ENCODE measurements at places on chromosomes 4 and X. TPM values are rescaled to one million over a fixed set of nuclear protein-coding genes. Genes with fewer than 3 reads are reported as not detected.

The SYTL5 gene
- total RNA-seq: 0.09 TPM

DNA sequence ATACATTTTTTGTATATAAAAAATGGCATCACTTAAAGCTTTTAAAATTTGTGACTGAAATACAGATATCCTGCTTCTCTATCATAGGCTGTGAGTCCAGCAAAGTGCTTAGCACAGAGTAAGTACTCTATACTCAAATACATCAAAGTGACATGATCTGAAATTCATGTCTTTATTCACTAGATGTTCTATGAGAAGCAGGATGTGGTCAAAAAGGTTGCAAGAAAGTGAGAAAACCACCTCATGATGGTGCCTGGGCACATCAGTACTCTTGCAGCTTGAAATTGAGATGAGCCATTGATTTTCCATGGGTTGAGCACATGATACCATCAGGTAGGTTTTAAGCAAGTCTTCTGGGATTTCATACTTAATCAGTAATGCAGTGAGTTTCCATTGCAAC, 20.4 kb upstream of the SFRP2 start:
- DNase-seq: no peak

The DOCK11 gene
- 58.5 TPM for total RNA-seq

The RBM47 gene
- 6.4 TPM for total RNA-seq

- DNase-seq: no peak
These were observed 31.3 kb downstream of the SUPT20HL2 start for GRCh38 chrX:24282381-24283126.

DNA sequence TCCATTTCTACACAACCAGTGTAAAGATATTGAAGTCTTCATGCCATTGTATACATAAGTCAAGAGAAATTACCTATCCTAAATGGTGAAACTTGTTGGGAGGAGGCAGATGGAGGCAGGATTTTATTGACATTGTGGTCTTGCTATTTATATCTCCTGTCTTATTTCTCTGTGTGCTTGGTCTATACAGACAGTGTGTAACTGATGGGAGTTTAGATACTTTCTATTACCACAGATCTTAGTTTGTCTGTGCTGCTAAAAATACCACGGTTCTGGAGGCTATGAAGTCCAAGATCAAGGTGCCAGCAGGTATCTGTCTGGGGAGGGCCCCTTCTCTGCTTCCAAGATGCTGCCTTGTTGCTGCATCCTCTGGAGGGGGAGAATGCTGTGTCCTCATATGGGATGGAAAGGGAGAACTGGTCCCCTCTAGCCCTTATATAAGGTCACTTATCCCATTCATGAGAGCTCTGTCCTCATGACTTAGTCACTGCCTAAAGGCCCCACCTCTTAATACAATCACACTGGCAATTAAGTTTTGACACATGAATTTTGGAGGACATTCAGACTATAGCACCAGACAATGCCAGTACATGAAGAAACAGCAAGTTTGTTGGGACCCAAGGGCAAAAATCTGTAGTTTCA, 62.4 kb downstream of the SYNPO2 start:
- DNase-seq: no peak

GRCh38 chrX:94662689-94663088, 988.7 kb downstream of the FAM133A start:
- DNase-seq: no peak

The ADGRG2 gene
- total RNA-seq: not detected

DNA sequence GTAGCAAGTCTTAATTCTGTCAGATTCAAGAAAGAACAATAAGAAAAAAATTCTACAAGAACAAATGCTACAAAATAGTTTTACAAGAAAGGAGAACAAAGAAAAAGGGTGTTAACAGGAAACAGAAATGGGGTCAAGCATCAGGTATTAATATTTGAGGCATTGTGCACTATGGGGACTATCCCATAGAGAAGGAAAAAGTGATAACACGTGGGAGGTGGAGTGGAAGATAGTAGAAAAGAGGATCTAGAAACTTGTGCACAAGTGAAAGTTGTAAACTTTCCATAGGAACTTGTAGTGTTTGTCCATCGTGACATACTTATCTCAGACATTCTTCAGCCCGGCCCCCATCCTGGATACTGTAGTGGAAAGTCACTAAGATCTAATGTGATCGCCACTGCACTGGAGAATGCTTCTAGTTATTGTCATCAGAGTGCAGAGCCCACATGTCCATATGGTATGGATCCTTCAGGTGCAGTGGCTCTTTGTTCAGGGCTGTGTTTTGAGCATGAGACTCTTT, 15.4 kb upstream of the NFXL1 start:
- DNase-seq: no peak

The EDNRA gene
- total RNA-seq: 0.04 TPM

- DNase-seq: no peak
These were observed 51.7 kb upstream of the GPM6B start for GRCh38 chrX:13868591-13868990.

GRCh38 chr4:168131196-168131595, 38.9 kb downstream of the ANXA10 start:
- DNase-seq: no peak

- no peak for DNase-seq
These were observed 917 bp downstream of the PCDH18 start for GRCh38 chr4:137531168-137531985.

The SSX1 gene
- total RNA-seq: 137 TPM

The DCAF12L2 gene
- total RNA-seq: not detected

The TRIML1 gene
- not detected for total RNA-seq

- no peak for DNase-seq
These were observed 143.2 kb downstream of the PPARGC1A start for GRCh38 chr4:23746672-23747071.

The FSTL5 gene
- total RNA-seq: 0.36 TPM

The ALAS2 gene
- 31.3 TPM for total RNA-seq

The CSAG2 gene
- total RNA-seq: not detected

DNA sequence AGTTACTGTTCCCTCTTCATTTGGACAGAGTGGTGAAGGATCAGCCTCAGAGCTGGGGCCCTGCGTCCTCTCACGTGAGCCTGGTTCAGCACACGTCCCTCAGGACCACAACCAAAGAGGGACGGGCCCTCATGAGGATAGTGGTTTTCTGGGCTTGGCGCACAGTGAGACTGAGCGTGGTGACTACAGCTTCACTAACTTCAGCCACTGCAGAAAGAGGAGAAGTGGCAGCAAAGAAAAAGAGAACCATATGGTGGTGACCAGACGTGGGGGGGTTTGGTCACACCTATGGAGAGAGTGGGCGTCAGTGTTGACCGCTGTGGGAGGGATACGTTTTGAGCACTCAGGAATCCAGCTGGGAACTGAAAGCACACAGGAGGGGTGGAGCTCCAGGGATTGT, 21.8 kb upstream of the TNIP3 start:
- no peak for DNase-seq

DNA sequence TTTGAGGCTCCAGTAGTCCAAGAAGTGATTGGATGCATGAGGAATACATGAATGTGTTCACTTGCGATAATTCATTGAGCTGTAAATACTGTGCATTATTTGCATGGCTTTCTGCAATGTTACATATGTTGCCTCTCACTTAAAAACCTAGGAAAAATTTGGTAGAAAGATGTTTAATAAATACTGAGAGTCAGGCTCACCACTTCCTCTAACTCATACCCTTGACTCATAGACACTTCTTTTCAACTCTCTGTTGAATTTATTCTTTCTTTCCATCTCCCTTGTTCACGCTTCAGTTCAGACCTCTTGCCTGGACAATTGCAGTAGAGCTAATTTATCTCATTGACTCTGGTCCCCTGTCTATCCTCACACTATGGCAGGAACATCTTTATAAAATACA, 35.8 kb upstream of the LEF1 start:
- DNase-seq: no peak

The CENPI gene
- total RNA-seq: 15.0 TPM

- no peak for DNase-seq
These were observed 200.0 kb downstream of the IL1RAPL1 start for GRCh38 chrX:28787206-28787605.

DNA sequence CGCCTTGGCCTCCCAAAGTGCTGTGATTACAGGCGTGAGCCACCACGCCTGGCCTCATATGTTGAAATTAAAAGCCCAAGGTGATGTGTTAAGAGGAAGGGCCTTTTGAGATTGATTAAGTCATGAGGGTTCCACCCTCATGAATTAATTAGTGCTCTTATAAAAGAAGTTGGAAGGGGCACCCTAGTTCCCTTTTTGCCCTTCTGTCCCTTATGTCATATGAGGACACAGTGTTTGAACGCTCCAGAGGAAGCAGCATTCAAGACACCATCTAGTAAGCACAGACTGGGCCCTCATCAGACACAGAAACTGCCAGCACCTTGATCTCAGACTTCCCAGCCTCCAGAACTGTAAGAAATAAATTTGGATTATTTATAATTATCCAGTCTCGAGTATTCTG, 5.1 kb upstream of the APLN start:
- DNase-seq: no peak

GRCh38 chrX:117854806-117855205, 261.8 kb downstream of the KLHL13 start:
- DNase-seq: no peak

- DNase-seq: no peak
These were observed 48.6 kb upstream of the AP1S2 start for GRCh38 chrX:15903186-15903681.

The MAMLD1 gene
- total RNA-seq: 0.18 TPM
